Cortex of kidney (tissue), 1 donor: ENCODE measurements at places on chromosomes 7 and 10.

GRCh38 chr7:38222481-38223096, 44.5 kb downstream of the STARD3NL start:
- no peak for DNase-seq

- no peak for DNase-seq
These were observed 417.1 kb downstream of the TCERG1L start for GRCh38 chr10:130894471-130894870.

DNA sequence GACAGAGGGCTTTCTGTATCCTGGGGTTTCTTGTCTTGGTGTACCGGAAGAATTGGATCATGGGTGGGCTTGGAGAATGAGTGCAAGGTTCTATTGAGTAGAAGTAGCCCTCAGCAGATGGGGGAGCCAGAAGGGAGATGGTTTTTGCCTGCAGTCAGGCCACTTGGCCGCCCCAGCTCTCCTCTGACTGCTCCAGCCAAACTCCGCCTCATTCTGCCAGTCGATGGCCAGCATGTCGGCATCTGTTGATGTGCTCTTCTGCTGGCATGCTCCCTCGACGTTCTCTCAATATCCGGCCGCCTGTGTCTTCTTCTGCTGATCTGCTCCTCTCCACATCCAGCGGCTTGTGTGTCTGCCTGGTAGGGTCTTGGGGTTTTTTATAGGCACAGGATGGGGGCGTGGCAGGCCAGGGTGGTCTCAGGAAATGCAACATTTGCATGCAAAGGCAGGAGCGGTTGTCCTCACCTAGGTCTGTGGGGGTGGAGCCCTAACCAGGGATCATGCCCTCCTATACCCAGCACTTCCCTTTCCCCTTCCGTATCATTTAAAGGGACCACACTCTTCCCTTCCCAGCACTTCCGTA, 40.2 kb upstream of the TNS3 start:
- DNase-seq = no peak

DNA sequence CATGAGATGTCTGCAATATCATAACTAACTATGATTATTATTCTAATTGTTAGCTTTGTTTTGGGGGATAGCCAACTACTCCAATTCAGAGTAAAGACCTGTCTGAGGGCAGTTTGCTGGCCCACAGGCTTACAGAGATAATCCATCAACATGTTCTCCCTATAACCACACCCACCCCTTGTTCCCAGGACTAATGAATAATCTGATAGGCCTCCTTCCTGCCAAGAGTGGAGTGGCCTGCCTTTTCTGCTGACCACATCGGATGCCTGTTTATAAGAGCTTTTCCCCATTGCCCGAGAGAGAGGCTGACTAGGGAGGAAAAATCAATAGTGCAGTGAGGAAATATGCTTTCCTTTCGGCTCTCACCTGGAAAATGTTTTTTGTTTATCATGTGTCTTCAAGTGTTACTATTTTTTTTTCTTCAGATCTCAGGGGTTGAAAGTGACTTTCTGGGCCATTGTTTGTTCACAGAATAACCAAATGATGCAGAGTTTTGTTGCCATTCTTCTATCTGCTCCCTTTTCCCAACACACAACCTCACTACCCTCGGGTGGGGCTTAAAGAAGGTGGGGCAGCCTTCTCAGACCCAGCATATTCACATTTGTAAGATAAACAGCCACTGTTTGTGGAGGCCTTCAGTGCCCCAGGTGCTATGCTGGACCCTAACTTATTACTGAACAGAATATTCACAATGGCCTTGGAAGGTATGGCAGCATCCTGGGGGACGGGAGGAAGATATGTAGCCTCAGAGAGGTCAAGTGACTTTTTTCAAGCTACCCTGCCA, 38.4 kb downstream of the PLPP4 start:
- DNase-seq = no peak

- no peak for DNase-seq
These were observed 112.5 kb upstream of the ANKRD1 start for GRCh38 chr10:91033324-91033950.

DNA sequence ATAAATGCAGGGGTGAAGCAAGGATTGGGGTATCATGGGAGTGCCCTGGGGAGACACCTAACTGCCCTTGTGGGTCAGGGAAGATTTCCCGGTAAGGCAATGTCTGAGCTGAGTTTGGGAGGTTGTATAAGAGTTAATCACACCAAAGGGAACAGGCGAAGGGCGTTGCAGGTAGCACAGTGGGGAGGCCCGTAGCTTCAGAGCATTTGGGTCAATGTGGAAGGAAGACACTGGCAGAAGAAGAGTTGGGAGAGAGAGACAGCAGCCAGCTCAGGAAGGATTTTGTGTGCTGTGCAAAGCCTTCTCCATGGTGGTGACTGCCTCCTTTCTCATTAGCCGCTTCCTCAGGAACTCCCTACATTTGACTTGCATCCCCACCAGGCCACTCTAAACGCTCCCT, 80.8 kb upstream of the LEP start:
- DNase-seq = no peak

DNA sequence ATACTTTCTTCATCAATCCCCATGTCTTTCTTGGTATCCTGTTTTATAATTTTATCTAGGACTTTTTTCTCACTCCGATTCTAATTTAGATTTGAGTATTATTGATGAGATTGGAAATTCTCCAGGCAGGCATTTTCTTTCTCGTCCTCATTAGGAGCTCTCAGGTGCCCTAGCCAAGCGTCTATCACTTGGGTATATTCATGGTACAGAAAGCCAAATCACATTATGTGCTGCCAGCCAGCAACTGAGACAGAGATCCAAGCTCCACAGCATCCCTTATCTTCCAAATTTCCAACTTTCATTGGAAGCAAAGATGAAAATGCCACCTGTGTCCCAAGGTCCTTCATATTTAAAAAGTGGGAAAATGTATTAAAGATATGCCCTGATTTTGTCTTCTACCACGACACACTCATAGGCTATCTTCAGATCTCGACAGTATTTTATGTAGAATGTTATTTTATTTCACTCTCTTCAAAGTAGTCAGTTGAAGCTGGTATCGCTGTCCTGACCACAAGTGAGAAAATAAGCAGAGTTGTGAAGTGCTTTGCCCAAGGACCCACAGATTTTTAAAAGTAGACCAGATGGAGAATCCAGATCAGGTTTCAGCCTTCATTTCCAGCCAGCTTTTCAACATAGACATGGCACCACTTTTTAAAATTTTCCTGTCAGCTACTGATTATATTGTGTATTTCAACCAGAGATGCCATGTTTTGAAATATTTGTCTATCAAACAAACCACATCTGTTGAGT, 773.4 kb downstream of the CNTNAP2 start:
- DNase-seq = no peak

DNA sequence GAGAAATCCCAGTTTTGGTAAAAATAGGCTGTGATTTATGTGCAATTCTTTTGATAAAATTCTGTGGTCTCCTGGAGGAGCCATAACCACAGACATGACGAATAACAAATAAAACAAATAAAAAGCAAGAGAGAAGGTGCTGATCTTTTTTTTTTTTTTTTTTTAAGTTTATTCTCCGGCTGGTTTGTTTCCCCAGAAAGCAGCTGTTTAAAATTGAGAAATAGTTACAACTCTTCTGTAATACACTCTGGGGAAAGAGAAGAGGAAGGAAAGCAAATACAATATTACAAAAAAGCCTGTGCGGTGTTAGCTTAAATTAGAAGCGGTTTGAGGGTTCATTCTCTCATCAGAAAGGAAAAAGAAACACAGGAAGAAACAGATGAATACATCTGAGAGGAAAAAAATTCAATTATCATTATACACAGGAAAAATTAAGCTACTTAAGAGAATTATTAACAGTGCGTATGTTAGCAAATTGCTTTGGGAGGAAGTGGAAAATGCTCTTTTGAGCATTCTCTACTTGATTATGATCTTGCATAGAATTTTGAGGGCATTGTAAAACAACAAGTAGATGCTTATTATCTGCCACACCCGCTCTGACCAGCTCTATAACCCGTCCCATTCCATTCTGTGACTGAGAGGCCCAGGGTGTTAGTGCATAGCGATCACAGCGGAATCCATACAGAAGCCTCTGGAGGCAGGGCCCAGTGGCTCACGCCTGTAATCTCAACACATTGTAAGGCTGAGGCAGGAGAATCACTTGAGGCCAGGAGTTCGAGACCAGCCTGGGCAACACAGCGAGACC, 40.6 kb upstream of the WAC start:
- no peak for DNase-seq

- DNase-seq = no peak
These were observed 48.6 kb downstream of the CLEC2L start for GRCh38 chr7:139572071-139572470.

GRCh38 chr10:122503012-122503411, 41.7 kb downstream of the HTRA1 start:
- no peak for DNase-seq

- no peak for DNase-seq
These were observed 110.9 kb upstream of the BMPER start for GRCh38 chr7:33794419-33794818.

DNA sequence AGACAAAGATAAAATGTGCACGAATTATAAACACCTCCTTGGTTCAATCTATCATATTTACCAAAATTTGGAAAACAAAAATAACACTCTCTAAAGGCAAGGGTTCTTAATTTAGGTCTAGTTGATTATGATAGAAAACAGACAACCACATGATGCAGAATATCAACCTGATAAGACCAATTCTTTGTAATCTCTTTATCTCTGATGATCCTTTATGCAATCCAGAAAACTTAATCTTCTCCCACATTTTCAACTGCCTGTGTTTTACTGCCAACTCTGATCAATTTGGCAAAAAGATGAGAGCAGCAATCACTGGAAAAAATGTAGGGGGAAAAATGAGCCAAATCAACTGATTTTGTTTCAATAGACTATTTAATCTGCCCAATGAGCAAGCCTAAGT, 148.5 kb downstream of the LRRN3 start:
- no peak for DNase-seq

- no peak for DNase-seq
These were observed 14.7 kb downstream of the TMEM60 start for GRCh38 chr7:77783545-77783944.

- DNase-seq = no peak
These were observed 228.5 kb downstream of the SORCS1 start for GRCh38 chr10:106935978-106936451.

- no peak for DNase-seq
These were observed 17.8 kb downstream of the YKT6 start for GRCh38 chr7:44218418-44219201.

DNA sequence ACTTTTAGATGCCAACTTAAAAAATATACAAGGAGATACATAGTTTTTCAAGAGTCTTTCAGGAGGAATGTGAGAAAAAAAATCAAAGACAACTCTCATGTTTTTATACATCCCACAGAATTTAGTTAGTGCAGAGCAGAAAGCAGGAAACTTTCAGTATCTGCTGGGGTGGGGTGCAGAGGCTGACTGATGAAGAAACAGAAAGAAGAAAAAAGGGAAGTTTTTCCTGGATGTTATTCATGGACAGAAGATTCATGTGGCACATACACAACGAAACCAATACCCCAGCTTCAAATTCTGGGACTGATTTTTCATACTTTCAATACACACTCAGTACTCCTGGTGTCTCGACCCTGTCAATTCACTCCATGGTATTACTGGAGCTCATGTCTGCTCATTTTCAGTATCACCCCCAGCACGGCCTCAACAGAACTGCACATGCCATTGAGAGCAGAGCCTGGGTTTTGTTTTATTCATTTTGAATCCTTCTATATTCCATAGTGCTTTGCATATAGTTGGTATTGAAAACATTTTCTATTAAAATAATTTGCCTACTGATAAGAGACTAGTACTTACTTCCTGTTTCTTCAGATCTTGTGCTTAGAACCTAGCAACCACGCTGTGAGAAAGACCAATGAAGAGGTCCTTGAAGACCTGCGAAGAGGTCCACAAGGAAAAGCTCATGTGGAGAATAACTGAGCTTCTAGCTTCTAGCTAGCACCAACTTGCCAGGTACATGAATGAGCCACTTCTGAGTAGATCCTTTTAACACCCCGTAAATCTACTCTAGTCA, 49.0 kb downstream of the NDUFB2 start:
- DNase-seq = no peak

DNA sequence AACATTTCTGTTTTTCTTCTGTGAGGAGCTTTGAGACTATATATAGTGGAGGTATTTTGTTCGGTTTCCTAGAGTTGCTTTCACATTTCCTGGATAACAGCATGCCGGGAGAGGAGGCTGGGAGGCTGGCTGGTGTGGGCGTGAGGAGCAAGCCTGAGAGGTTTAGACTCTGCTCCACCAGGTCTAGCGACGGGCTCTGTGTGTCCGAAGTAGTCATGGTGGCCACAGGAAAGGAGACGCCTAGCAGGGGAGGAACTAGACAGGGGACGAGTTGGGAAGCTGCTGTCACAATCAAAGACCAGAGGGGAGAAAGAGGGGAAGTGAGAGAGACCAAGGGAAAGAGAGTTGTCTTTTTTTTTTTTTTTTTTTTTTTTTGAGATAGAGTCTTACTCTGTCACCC, 19.6 kb downstream of the PTPRE start:
- DNase-seq = no peak
